ENCODE measurements at places on chromosomes 7 and 10. TPM values are rescaled to one million over a fixed set of nuclear protein-coding genes. Genes with fewer than 3 reads are reported as not detected.

FAM13C gene
- total RNA-seq: 1.3 TPM

NEUROG3 gene
- not detected for total RNA-seq

KCNIP2 gene
- 1.4 TPM for total RNA-seq

FAM131B gene
- total RNA-seq: 0.38 TPM

DNAJC12 gene
- 14.3 TPM for total RNA-seq

Data from left lobe of liver (tissue), 2 donors.